Brain microvascular endothelial cell (primary cell): ENCODE measurements at places on chromosomes 4 and X.
A peak's percentile ranks its signal among the peaks of the same experiment; 100 is the strongest.

DNA sequence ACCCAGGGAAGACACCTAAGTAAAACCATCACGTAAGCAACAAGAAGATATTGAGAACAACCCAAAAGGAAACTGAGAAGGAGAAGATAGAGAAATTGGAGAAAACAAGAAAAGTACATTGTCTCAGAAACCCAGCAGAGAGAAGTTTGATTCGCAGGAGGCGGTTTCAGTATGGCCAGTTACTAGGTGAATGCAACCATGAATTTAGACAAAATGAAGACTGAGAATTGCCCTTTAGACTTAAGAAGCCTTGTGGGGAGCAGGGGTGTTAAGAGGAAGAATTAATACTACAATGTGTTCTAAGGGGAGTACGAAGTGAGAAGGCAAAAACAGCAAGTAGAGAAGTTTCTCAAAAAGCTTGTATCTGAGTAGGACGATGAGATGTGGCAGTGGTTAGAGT is 229.3 kb upstream of the NEIL3 start:
- no peak for DNase-seq

GRCh38 chr4:143377611-143378099 is 41.0 kb downstream of the GAB1 start:
- DNase-seq: no peak

- no peak for DNase-seq
Observed at GRCh38 chr4:94506822-94507221, 55.1 kb downstream of the PDLIM5 start.

DNA sequence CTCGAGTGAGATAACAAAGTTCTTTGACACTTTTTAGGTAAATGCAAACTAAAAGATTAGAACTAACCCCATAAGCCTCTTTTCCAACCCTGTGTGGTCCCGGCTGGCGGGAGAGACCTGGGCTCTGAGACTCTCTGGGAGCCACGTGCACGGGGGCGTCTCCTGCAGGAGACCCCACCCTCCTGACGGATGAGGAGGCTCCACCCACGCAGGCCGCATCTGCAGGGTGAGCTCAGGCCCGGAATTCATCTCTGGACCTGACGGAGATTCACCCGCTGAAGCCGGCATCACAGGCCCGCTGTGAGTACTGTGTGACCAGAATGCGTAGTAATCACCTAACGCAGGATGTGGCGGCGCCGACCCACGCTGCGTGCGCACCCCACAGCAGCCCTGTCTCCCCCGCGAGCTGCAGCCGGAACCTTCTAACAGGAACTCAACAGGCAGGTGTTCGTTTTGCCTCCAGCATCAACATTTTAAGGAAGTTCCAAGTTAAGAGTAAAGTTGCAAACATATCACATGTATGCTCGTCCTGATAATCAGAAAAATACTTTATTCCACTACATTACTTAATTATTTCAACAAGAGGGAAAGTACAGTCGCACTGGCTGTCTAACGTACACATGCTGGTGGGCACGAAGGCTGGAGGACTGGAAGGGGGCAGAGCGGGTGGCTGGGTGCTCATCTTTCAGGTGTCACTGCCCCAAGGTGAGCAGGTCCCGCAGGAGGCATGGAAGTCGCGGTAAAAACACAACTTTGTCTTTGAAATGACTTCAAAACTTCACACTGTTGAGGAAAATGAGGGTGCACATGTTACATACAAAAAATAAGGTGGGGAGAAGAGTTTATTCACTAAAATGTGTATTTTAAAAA is 44.5 kb downstream of the FGFRL1 start:
- no peak for DNase-seq

- DNase-seq: no peak
Observed at GRCh38 chrX:21674430-21675186, 16.5 kb upstream of the KLHL34 start.

GRCh38 chr4:114519368-114519767 is 79.2 kb upstream of the UGT8 start:
- no peak for DNase-seq

GRCh38 chr4:71020611-71021010 is 27.2 kb downstream of the DCK start:
- DNase-seq: no peak

GRCh38 chr4:70915874-70916559 is 13.8 kb downstream of the MOB1B start:
- no peak for DNase-seq

DNA sequence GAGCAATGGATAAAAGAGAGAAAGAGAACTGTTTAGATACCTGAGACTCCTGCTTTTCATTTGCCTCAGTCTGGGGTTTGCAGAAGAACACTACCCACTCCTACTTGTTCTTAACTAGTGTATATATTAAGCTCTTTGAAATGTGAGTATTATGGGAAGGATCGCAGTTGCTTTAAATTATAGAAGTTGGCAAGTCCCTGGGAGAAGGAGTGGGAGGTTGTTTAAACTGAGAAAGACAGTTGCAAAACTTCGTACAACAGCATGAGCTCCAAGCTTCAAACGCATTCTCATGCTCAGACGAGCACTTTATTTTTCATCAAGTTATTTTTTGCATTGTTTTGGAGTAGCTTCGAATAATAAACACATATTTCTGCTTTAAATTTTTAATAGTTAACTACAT is 88.1 kb upstream of the C1QTNF7 start:
- DNase-seq: no peak

GRCh38 chrX:132226169-132226568 is 6.9 kb upstream of the RAP2C start:
- DNase-seq: no peak

DNA sequence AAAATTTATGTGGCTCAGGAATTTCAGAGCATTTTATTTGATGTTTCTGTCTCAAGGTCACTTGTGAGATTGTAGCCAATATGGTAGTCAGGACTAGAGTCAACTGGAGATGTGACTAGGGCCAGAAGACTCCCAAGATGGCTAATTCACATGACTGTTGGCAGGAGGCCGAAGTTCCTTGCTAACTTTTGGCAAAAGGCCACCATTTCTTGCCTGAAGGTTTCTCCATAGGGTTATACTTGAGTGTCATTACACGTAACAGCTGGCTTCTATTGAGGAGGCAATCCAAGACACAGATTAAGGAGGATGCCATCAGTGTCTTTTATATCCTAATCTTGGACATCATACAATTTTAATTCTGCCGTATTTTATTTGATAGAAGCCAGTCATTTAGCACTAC is 162.3 kb upstream of the MAOA start:
- DNase-seq: no peak

DNA sequence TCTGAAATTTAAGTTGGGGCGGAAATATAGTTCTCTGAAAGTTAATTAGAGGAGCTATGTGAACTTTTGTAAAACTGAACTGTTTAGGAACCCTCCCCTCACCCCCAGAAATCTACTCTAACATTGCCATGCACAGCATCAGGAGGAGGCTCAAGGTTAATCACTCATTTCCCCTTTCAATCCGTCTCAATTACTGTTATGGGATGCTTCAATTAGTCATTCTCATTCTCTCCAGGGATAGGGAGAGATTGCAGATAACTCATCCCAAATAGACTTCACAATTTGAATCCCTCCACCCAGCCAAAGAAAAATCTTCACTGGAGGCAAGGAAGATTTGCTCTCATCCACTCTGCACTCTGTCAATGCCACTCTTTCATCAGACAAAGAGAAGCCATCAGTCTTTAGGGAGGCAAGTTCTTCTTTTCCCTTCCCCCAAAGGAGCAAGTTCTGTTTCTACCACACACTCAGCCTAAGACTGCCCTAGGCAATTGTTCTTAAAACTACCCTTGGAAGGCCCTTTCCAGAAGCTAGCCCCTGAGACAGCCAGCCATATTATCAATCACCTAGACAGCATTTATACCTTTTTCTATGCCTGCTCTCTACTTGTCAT is 140.4 kb downstream of the SLC10A7 start:
- DNase-seq: no peak

DNA sequence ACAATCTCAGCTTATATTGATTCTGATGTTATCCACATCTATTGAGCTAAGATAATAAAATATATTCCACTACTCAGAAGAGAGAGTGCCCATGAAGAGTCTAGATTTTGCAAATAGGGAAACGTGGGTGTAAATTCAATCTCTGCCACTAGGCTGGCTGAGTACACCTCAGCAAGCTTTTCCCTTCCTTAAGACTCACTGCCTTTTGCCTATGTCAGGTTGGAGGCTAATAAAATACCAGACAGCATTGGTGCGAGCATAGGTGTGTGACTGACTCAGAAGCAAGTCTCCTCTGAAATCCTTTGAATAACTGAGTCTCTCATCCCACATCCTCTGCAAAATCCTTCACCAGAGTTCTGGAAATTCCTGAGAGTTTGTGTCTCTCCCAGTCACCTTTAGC is 405.4 kb upstream of the CPEB2 start:
- no peak for DNase-seq

DNA sequence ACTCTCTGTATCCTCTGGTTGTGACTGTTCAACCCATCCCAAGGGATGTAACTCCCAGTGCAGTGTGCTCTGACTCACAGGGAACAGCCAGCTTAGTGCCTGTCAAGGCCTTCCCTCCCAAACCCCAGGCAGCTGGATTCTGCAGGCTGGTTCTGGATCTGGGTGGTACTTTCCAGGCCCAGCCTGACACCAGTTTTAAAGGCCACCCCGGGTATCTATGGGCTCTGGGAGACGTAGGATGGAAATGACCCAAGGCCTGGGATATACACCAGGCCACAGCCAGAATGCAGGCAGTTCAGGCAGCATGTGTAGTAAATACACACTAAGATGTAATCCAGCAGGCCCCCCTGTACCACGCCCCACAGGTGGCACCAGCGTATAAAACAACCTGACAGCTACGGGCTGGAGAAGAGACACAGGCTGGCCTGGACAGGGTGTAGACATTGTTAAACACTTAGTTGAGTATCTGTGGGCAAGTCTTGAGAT is 64.2 kb downstream of the SPINK2 start:
- DNase-seq: peak; percentile 70

- peak; percentile 68 for DNase-seq
Observed at GRCh38 chr4:153142700-153143438, 61.4 kb upstream of the TRIM2 start.

GRCh38 chr4:4852591-4853362 is 6.7 kb upstream of the MSX1 start:
- DNase-seq: peak; percentile 76

GRCh38 chr4:158129694-158130093 is 43.1 kb downstream of the GASK1B start:
- no peak for DNase-seq

GRCh38 chrX:23900220-23900797 is 7.4 kb downstream of the APOO start:
- no peak for DNase-seq

DNA sequence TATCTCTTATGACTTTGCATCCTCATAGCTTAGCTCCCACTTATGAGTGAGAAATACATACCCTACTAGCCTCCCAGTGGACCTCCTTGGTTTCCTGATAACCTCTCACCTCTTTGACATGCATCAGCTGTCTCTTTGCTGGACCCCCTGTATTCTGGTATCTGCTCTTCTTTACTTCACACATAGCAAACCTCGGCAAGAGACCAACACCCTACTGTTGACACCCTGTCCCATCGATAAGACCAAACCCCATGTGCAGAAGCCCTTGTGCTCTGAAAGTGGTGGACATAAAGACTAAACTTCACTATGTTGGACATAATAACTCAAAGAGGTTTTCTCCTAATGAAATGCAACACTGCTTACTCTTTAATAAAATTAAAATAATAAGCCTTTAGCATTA is 75.7 kb downstream of the RNF150 start:
- no peak for DNase-seq

- no peak for DNase-seq
Observed at GRCh38 chrX:71996136-71996535, 85.5 kb downstream of the NHSL2 start.

DNA sequence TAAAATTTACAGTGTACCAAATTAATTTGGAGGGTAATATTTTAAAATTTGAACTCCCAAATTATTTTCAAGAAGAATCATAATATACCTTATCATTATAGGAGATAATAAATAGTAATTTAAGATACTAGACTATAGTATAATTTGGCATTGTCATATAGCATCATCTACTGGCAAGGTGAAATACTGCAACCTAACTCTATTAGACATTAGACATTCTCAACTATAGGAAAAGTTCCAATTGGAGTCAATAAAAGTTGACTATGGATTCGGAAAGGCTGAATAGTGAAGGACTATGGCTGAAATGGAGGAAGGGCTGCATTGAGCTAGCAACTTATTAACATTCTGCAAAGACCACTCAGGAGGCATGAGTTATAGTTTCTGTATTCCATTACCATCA is 113.0 kb downstream of the PRDM5 start:
- DNase-seq: no peak

- DNase-seq: no peak
Observed at GRCh38 chr4:165508372-165509120, 129.7 kb downstream of the CPE start.

- no peak for DNase-seq
Observed at GRCh38 chr4:171813526-171814250, 484 bp downstream of the GALNTL6 start.

DNA sequence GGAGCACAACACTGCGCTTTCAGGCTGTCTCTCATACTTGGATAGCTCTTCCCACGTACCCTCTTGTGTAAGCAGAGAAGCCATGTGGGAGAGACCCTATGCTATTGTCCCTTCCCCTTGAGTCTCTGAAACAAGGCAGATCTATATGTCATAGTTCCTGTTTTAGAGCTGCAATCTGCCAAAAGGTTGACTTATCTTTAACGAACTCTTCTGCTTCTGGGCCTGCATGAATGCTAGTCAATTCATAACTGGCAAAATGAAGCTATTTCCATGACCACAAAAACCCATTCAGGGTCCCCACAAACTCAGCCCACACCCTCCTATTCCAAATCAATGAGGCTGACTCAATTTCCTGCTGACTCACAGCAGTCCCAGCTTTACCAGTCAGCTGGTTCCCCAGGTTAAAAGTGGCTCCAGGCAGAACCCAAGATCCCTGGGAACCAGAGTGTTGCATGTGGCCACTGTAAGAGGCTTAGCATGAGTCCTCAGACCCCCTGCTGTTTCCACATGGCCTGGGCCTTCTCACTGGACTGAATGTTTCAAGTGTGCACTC is 25.3 kb upstream of the SOD3 start:
- peak; percentile 95 for DNase-seq

- DNase-seq: no peak
Observed at GRCh38 chr4:186761393-186761792, 37.7 kb upstream of the FAT1 start.

- DNase-seq: no peak
Observed at GRCh38 chr4:100424376-100424775, 93.4 kb downstream of the EMCN start.

- no peak for DNase-seq
Observed at GRCh38 chrX:74507191-74507590, 85.9 kb downstream of the SLC16A2 start.

DNA sequence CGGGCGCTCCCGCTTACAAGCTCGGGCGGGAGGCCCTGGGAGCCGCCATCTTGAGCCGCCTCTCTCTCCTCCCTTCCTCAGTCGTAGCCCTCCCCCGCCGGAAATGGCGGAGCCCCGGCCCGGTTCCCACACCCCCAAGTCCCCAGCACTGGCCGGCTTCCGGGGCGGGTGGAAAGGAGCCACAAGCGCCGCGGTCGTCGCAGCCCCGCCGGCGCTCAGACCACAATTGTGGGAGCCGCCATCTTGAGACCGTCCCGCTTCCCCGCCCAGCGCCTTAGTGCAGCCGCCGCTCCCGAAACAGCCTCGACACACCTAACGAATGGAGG is 531 bp downstream of the HCFC1 start:
- DNase-seq: peak; percentile 82

GRCh38 chrX:155891446-155892210 is 10.5 kb downstream of the VAMP7 start:
- no peak for DNase-seq
